ENCODE measurements at places on chromosomes 1 and 21. TPM values are rescaled to one million over a fixed set of nuclear protein-coding genes. Genes with fewer than 3 reads are reported as not detected.

GRCh38 chr1:161766102-161766981, at the start of gene ATF6:
Gene ATF6 (plus strand): TSS chr1:161766320. CDS start chr1:161766361, 41 bp downstream.
- peak; percentile 88 for DNase-seq

- no peak for DNase-seq
Measured at GRCh38 chr1:118981436-118981835, 6.7 kb downstream of the TBX15 start.

DNA sequence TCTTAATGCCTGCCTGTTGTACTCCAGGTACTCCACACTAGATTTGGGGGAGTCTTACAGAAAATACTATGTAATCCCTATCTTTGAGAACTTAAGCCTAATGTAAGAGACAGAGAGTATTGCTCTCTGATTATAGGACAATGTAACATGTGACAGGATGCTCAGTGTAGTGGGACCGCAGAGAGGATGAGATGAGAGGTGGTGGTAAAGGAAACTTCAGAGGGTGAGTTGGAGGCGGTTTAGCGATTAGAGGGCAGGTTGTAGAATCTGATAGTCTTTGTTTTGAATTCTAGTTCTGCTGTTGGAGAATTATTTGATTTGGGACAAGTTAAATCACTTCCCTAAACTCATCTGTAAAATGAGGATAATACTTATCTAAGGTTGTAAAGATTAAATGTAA, 5.4 kb downstream of the SOAT1 start:
- no peak for DNase-seq

- DNase-seq, result no peak
Measured at GRCh38 chr1:101059945-101060542, 34.5 kb upstream of the DPH5 start.

Gene GJA8
- not detected for total RNA-seq

DNA sequence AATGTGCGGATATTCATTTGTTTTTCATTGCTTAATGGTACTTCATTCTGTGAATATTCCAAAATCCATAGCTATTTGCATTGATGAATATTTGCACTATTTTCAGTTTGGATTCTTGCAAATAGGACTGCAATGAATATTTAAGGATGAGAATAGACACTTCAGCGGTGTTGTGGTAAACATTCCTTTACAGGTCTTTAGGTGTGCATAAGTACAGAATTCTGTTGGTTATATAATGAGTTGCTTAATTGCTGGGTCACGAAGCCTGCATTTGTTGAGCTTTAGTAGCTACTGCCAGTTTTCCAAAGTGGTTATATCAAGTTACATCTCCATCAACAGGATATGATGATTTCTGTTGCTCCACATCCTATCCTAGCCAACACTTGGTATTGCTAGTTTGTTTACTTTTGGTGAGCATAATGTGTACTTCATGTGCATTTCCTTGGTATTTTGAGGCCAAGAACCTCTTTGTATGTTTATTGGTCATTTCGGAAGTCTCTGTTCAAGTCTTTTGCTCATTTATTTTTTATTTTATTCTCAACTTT, 64.2 kb upstream of the CYYR1 start:
- DNase-seq, result no peak

DNA sequence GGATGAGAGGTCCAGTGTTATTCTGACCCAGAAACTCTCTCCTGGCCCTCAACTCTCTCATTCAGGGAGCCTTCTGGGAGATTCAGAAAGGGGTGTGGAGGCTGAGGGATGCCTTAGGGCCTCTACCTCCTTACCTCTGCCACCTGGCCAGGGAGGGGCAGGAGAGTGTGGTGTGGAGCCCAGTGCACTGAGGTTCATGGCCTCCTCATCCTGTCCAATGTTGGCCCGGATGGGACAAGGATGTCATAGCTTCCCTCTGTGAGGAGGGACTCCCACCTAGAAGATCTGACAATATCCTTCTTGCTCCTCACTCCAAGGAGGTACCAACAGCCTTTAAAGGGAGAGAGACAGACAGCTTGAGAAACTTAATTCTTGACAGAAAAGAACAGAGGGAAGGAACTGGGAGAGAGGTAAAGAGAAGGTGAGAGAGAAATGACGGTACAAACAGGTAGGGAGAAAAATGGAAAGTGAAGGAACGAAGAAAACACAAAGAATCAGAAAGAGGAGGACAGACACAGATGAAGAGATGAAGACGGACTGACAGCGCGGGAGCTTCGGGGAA, 779 bp downstream of the BEND5 start:
- no peak for DNase-seq

DNA sequence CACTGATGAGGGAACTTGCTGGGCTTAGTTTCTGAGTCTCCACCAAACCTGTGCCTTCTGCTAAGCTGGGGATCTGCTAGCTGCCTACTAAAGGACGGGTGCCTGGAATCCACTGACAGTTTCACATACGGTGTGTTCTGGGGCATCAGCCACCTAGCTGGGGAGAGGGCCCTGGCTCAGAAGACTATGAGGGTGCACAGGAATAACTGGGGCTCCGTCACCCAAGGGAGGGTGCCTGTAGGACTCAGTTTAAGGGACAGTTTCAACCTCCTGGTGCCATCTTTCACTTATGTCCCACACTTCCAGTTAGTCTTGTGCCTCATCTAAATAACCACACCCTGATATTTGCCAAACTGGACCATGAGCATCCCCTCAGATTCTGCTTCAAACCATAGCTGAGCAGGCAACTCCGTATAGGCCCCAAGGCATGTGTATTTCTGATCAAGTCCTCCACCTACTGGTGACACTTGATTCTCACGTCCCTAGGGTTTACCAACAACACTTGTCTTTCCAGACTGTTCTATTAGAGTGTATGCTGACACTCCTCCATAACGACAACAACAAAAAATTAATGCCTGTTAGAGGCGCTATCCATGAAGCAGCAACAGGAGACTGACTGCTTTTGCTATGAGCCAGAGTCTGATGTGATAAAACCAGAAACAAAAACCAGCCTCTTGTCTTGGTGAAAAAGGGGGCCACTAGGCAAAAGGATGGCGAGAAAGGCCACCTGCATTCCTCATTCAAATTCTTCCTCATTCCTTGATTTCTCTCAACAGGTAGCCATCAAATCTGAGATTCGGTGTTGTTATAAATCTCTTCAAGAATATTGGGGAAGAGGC, 55.0 kb upstream of the PAXBP1 start:
- DNase-seq, result no peak

GRCh38 chr1:67441183-67441582, 11.0 kb upstream of the SERBP1 start:
- peak; percentile 33 for DNase-seq

Gene EPB41
- total RNA-seq, result 42.2 TPM

DNA sequence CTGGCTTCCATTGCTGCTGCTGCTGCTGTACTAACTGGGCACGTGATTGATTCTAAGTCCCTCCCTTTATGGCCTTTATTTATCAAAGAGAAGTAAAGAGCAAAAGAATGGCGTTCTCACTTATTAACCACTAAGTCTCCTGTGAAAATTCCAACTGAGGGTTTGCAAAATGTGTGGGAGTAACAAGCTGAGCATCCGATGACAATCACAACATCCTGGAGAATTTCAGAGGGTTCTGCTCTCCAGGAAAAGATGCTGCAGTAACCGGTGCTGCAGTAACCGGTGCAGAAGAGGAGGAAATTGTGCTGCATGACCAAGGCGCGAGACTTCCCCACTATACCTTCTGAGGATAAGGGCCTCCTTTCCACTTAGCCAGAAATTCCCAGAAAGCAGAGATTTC, 12.7 kb upstream of the MX2 start:
- no peak for DNase-seq

Gene LSS
- total RNA-seq, result 69.0 TPM

- no peak for DNase-seq
Measured at GRCh38 chr1:78122389-78122788, 76.6 kb downstream of the GIPC2 start.

- no peak for DNase-seq
Measured at GRCh38 chr1:224901087-224901810, 28.2 kb upstream of the DNAH14 start.

- no peak for DNase-seq
Measured at GRCh38 chr1:167683641-167684502, 37.9 kb upstream of the MPZL1 start.

DNA sequence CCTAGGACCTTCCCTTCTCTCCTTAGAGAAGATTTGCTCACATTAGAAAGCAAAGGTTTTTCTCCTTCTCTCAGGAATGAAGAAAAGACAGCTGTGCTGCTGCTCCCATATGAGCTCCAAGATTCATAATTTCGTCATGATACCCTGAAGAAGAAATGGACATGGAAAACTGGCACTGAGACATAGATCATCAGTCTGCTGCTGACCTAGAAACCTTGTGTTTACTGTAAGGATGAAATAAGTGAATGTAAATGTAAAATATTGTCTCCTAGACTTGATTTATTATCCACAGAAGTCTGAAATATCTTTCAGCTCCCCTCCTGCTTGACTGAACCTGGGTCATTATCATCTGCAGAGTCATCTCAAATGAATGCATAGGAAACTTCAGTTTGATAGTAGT, 77.9 kb downstream of the ZC3H11B start:
- DNase-seq, result no peak

- DNase-seq, result no peak
Measured at GRCh38 chr1:185365951-185366350, 48.9 kb upstream of the IVNS1ABP start.

GRCh38 chr1:6419804-6420453, at the start of gene HES2:
Gene HES2 (minus strand): TSS chr1:6419919. CDS start chr1:6419820, 99 bp downstream.
- DNase-seq, result peak; percentile 67

- DNase-seq, result no peak
Measured at GRCh38 chr1:67427465-67427864, 2.7 kb downstream of the SERBP1 start.

- DNase-seq, result no peak
Measured at GRCh38 chr1:213618094-213618493, 369.7 kb upstream of the PROX1 start.

All from PC-9 (cell line).